ENCODE measurements at places on chromosomes 16 and 17. TPM values are rescaled to one million over a fixed set of nuclear protein-coding genes. Genes with fewer than 3 reads are reported as not detected.
A peak's percentile ranks its signal among the peaks of the same experiment; 100 is the strongest.

The PDILT gene
- total RNA-seq, result not detected

The MT1F gene
- total RNA-seq, result not detected

- no peak for DNase-seq
Measured at GRCh38 chr17:17445296-17445924, 31.4 kb upstream of the MED9 start.

GRCh38 chr17:37490638-37491614 lies 1.2 kb downstream of the DUSP14 start:
- DNase-seq, result peak; percentile 70

GRCh38 chr17:64496348-64496785 lies 487 bp downstream of the POLG2 start:
- no peak for DNase-seq

GRCh38 chr17:1959871-1960544 lies 65.1 kb downstream of the RTN4RL1 start:
- no peak for DNase-seq

DNA sequence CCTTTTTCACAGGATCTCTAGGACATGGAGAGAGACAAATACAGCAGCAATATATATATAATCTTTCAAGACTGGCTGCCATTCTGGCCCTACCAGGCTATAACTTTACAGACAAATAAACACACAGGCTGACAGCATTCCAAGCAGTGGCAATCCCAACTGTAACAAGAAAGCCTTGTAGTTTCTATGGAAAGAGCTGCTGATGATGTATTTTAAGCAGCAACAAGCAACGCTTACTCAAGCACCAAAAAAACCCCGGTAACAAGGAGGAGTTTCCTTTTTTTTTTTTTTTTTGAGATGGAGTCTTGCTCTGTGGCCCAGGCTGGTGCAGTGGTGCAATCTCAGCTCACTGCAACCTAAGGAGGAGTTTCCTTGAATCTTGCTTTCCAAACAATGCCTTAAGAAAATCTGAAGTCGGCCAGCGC lies 23.2 kb downstream of the LSM12 start:
- no peak for DNase-seq

GRCh38 chr16:1420111-1420539 lies 422 bp downstream of the UQCC4 start:
- no peak for DNase-seq

DNA sequence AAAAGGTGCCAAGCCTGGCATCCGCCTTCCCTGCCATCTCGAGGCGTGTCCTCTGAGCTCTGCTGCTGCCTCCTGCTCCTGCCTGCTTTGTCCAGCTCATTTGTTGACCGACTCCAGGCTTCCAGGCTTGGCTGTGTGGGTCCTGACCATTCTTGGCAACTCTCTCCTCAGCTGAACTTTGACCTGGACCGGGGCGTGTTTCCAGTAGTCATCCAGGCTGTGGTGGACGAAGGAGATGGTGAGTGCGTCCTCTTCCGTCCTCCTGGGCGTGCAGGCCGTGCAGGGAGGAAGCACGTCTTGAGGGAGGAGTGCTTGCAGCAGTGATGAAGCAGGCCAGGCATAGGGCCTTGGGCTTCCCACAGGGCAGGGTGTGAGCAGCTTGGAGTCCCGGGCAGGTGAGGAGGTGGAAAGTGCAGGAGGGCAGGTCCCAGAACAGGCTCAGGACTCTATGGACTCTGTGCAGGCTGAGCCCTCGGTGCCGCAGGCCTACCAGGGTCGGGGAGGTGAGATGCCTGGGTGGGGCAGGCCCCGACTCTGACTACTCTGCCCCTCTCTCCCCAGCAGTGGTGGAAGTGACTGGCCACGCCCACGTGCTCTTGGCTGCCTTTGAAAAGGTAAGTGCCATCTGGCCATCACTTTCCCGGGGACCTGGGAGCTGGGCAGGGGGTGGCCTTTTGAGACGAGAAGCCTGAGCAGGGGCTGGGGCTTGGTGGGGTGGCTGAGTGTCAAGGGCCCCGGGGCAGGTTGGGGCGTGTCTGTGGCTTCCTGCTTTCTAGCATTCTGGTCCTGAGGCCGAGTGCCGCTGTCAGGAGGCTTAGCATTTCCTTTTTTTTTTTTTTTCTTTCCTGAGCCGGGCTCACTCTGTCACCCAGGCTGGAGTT lies 28.6 kb upstream of the NUDT16L1 start:
- no peak for DNase-seq

Measured in neural progenitor cell (in vitro differentiated cells).